Fibroblast of mammary gland (primary cell): ENCODE measurements at places on chromosomes 7 and 10.
A peak's percentile ranks its signal among the peaks of the same experiment; 100 is the strongest.

DNA sequence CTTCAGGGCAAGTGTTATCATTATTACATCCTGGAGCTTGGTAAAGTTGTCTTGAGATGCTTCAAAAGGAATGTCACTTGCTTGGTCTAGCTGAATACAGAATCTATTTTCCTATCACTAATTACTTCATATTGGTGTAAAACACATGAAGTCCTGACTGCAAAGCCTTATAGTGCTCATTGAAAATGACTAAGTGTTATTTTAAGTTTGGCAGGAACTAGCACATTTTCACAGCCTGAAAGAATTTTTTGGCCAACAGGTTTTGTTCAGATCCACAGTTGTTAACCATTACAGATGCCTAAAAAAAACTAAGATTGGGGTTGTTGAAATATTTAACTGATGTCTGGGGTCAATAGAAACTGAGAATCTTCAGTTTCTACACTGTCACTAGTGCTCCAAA lies 149.3 kb downstream of the NEBL start:
- DNase-seq = no peak

DNA sequence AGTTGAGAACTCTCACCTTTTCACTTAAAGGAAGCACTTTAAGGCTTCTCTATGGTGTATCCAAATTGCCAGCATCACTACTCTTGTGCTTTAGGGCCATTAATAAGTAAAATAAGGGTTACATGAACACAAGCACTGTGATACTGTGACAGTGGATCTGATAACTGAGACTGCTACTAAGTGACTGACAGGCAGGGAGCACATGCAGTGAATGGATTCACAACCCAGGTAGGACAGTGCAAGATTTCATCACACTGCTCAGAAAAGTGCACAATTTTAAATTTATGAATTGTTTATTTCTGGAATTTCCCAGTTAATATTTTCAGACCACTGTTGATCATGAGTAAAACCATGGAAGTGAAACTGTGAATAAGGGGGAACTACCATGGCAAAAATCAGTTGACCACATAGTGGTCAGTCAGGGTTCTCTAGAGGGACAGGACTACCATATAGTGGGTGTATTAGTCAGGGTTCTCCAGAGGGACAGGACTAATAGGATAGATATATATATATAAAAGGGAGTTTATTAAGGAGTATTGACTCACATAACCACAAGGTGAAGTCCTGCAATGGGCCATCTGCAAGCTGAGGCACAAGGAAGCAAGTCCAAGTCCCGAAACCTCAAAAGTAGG lies 20.9 kb upstream of the CYP51A1 start:
- DNase-seq = peak; percentile 55

DNA sequence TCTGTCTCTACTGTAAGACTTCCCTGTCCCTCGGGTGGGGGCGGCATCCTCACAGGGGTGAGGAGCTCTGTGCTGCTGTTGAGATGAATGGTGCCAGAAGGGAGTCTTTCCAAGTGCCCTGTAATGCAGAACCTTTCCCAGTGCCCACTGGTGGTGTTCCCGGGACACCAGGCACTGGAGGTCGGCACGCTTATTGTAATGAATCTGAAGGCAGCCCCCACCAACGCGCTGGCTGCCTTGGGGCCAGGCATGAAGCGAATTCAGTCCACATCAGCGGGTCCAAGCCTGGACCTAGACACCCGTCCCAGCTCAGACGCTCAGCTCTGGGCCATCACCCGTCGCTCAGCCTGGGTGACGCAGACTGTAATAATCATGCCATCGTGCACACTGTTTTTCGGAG lies 592.9 kb downstream of the DNAJB6 start:
- no peak for DNase-seq

DNA sequence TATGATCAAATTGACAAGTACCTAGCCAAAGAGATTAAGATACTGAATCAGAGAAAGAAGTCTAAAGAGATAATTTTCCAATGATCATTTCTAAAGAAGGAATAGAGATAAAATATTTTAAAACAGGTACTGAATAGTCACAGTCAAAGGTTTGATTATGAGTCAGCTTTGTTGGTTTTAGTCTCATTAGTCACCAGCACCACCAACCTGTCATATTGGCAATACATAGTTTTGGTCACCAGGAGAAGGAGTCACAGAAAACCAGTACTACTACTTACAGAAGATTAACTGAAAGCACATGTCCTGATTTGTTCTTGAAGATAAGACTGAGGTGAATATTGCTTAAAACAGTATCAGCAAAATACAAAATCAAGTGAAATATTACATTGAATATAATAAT lies 34.6 kb downstream of the ZEB1 start:
- peak; percentile 85 for DNase-seq

- peak; percentile 97 for DNase-seq
Measured at GRCh38 chr7:151727579-151728285, 149.2 kb downstream of the PRKAG2 start.
